A549 treated with CpdA at 1 μM for 4 hours (cell line): ENCODE measurements at places on chromosomes 2 and 18. TPM values are rescaled to one million over a fixed set of nuclear protein-coding genes. Genes with fewer than 3 reads are reported as not detected.

SMAD7 gene
- total RNA-seq = 22.9 to 31.3 TPM (median 25.8 TPM) in 5 replicates

RHOB gene
- total RNA-seq = 113 to 194 TPM (median 184 TPM) in 5 replicates

RGPD3 gene
- total RNA-seq = 0.15 to 0.22 TPM (median 0.19 TPM) in 5 replicates

CAPN13 gene
- 0.10 to 0.15 TPM in 2 of 5 replicates, not detected in the others for total RNA-seq

SERPINB12 gene
- not detected in 5 replicates for total RNA-seq

PSMD14 gene
- total RNA-seq = 105 to 132 TPM (median 110 TPM) in 5 replicates

SLC9A4 gene
- total RNA-seq = not detected in 5 replicates

ACVR1C gene
- 0.01 to 0.05 TPM (median 0.02 TPM) in 4 of 5 replicates, not detected in the other for total RNA-seq

DAPL1 gene
- not detected in 5 replicates for total RNA-seq

GALR1 gene
- not detected in 5 replicates for total RNA-seq

VWA3B gene
- 0.02 to 0.43 TPM (median 0.18 TPM) in 4 of 5 replicates, not detected in the other for total RNA-seq

IL1R2 gene
- total RNA-seq = 0.37 to 0.97 TPM (median 0.71 TPM) in 5 replicates

EPAS1 gene
- total RNA-seq = 93.0 to 103 TPM (median 100 TPM) in 5 replicates

MC4R gene
- not detected in 5 replicates for total RNA-seq

FAM237A gene
- total RNA-seq = not detected in 5 replicates

SLC16A14 gene
- total RNA-seq = 0.83 to 1.5 TPM (median 1.2 TPM) in 5 replicates

PROC gene
- 1.8 to 4.4 TPM (median 3.7 TPM) in 5 replicates for total RNA-seq

KCNF1 gene
- 20.5 to 42.7 TPM (median 34.4 TPM) in 5 replicates for total RNA-seq

SCN9A gene
- 2.8 to 6.1 TPM (median 5.1 TPM) in 5 replicates for total RNA-seq

NYAP2 gene
- total RNA-seq = 0.02 TPM in 1 of 5 replicates, not detected in the others

TGFA gene
- 6.2 to 8.2 TPM (median 7.0 TPM) in 5 replicates for total RNA-seq

ZNF519 gene
- 1.7 to 2.3 TPM (median 1.9 TPM) in 5 replicates for total RNA-seq

SPHKAP gene
- total RNA-seq = not detected in 5 replicates

OR6B2 gene
- not detected in 5 replicates for total RNA-seq

IL36RN gene
- 0.03 to 0.07 TPM (median 0.06 TPM) in 4 of 5 replicates, not detected in the other for total RNA-seq

DQX1 gene
- 0.09 to 0.22 TPM (median 0.13 TPM) in 5 replicates for total RNA-seq

REG1A gene
- not detected in 5 replicates for total RNA-seq

DNER gene
- 5.0 to 8.5 TPM (median 6.4 TPM) in 5 replicates for total RNA-seq

GKN1 gene
- total RNA-seq = 0.49 to 0.73 TPM (median 0.64 TPM) in 5 replicates
